Astrocyte (in vitro differentiated cells and primary cell): ENCODE measurements at places on chromosomes 3 and 15.

- DNase-seq, result no peak
These were observed 162.5 kb downstream of the AKAP13 start for GRCh38 chr15:85542895-85543331.

DNA sequence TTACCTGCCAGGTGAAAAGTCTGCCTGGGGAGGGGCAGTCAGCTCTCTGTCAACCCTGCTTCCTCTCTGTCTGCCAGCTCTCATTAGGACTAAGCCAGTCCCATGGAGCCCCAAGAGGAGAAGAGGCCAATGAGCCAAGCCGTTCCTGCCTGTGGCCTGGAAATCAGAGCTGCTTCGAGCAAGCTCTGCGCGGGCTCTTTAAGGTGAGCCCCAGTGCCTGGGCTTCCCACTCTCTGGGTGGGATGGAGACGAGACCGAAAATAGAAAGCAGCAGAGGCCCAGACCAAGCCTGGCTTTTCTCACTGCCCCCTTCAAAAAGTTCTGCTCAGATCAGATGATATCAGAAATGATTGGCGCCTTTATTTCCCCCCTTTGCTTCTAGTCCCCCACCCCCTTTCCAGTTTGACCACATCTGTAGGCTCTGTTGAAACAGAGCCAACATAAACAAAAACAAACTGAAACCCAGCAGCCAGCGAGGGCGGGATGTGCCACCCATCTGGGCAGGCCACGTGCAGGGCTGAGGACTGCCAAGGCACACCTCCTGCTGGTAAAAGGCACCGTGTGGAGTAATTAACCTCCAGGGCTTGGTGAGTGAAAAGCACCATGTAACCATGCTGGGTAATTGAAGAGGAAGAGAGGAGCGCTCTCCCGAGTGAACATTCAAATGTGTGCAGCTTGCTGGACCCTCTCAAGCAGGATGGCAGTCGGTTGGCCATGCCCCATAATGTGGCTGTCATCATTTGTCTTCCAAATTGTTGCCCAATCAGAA is 471.0 kb upstream of the PROK2 start:
- DNase-seq, result no peak

GRCh38 chr3:67685499-67685898 is 31.1 kb upstream of the SUCLG2 start:
- DNase-seq, result no peak

DNA sequence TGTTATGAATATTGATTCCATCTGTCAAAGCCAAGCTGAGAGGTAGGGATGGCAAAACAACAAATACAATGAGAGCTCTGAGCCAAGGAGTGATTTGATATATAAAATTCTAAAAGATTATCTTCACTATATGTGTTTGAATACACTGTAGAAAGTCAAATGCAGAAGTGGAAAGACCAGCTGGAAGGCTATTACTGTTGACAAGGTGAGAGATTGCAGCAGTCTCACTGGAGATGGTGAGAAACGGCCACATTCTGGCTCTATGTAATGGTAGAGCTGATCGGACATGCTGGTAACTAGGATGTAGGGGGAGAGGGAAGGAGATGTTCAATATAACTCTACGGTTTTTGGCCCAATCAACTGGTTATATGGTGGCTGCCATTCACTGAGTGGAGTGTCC is 434.2 kb upstream of the SUCLG2 start:
- no peak for DNase-seq

- DNase-seq, result no peak
These were observed 72.9 kb downstream of the ATP8B4 start for GRCh38 chr15:50046159-50046558.

DNA sequence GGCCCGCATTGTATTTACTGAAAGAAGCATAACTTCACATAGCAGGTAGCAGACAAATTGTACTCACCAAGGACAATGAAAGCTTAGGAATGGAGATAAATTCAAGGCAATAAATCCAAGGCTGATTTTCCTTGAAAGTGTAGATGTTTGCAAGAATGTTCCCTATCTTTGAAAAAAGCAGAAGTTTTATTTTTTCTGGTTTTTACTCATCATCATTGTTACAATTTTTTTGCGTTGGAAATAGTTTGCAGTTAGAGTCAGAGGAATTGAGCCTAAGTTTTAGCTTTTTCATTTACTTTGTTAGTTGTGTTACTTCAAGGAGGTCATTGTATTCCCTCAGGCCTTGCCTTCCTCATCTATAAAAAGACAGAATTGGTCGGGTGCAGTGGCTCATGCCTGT is 213.9 kb upstream of the TBL1XR1 start:
- DNase-seq, result no peak

GRCh38 chr3:123201223-123201556 is 553 bp upstream of the SEC22A start:
- DNase-seq, result no peak

- no peak for DNase-seq
These were observed 637.8 kb downstream of the MAGI1 start for GRCh38 chr3:65400899-65401298.

DNA sequence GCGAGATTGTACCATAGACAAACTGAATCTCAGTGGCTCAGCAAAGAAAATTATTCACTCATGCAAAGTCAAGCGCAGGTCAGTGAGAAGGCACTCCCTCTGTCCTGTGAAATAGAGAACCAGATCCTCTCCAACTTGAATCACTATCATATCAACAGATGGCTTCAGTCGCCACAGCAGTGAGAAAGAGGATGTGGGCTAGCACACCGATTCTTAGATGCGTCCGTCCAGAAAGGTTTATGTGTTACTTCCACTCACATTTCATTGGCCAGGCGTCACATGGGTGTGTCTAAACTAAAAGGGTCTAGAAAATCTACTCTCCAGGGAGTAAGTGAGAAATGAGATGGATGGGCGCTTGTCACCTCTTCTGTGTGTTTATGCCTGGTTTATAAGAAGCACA is 141.6 kb upstream of the KBTBD8 start:
- no peak for DNase-seq

DNA sequence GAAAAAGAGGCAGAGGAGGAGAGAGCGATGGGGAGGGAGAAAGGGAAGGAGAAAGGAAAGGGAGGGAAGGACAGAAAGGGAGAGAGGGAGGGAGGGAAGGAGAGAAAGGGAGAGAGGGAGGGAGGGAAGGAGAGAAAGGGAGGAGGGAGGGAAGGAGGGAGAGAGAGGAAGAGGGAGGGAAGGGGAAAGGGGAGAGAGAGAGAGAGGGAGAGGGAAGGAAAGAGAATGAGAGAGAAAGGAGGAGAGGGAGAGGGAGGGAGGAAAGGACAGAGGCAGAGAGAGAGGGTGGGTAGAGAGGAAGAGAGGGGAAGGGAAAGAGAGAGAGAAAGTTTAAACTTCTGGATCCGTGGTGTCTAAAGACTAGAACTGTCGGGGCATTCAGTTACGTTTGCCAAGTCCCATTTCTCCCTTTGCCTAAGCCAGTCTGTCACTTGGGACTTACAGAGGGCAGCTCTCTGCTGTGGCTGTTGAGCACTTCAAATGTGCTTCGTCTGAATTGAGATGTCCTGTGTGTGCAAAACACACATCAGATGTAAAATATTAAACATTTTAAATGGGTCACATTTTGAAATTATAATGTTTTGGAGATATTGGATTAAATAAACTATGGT is 62.6 kb downstream of the PLXNA1 start:
- no peak for DNase-seq

DNA sequence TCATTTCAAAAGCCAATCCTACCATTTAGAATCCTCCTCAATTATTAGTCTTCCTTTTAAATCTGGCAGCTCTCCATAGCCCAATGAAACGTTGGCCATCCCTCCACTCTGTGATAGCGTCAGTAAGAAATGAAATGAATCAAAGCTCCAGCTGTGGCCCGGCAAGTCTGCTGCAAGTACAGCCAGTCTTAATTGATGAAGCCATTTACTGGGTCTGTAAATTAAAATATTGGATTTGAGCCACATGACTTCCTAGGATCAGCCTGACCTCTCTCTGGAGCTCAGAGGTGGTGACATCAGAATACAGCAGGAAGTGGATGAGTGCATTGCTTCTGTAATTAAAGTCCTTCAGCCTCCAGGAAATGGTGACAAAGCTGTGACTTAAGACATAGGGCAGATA is 347.0 kb upstream of the LMCD1 start:
- DNase-seq, result no peak

DNA sequence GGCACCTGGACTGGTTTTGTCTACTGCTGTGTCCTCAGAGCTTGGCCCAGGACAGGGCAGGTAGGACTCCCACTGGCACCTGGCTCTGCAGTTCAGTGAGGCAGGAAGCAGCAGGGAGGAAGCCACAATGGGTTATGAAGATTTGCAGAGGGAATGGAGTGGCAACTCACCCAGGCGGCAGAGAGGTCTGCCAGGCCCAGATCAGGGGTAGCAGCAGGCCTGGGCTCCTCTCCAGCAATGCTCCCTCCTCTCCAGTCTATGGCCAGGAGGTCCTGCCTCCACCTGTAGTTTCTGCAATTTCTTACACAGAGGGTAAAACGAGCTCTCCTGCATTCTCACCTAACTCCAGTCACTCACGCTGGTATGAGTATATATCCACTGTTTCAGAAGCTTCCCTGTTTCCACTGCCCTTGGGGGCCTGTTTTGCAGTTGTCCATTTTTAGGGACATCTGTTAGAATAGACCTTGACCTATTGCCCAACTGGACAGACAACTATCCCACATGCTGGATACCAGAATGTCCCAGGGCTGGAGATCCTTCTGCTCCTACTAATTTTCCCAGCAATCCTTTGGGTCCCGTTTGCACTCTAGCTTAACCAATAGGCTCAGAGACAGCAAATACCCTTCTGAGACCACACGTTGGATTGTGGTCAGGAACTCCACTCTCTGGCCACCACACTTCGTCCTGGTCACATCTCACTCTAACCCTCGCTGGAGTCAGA is 35.2 kb downstream of the HMCES start:
- DNase-seq, result no peak

DNA sequence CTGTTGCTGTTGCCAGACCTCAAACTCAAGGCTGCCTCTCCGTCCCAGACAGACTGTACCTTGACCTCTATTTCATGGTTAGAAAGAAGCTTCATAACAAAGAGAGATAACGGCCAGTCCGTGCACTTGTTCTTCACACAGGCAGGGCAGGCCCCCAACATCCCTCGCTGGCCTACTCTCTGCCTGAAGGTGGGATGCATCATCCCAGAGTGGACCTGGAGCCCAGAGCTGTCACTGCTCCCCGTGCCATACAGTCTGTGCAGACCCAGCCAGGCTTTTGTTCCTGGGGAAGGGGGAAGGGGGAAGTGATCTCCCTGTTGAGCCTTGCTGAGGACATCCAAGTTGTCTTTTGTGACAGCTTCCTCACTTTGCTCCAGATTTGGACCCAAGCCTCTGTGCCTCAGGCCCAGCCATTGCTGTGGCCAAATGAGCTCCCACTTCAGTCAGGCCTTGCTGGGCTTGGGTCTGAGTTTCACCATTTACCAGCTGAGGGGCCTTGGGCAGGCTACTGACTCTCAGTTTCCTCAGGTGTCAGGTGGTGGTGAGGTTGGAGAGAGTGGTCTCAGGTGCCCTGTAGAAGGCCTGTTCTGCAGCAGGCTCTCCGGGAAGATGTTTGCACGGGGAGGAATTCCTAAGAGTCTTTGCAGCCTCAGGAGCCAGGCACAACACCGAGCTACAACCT is 141.6 kb downstream of the DNAJB8 start:
- no peak for DNase-seq

DNA sequence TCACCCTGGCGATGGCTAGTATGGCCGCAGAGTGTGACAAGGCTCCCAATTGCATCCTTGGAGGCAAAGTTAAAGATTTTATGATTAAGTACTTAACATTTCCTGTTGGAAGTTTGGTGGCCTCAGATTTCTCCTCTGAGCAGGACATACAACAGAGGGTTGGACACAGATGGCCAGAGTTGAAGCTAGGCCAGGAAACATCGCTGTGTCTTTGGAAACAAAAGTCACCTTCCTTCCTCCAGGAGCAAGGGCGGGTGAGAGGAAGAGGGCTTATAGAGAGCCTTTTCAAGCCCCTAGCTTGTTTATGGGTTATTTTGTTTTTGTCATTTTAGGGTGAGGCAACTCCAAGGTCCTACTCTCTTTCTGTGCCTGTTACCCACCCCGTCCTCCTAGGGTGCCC is 24.2 kb downstream of the SLC6A1 start:
- no peak for DNase-seq

- DNase-seq, result no peak
These were observed 35.5 kb upstream of the CGNL1 start for GRCh38 chr15:57340682-57341259.

- DNase-seq, result peak; percentile 65
These were observed 64.0 kb downstream of the P3H2 start for GRCh38 chr3:190056742-190057141.

DNA sequence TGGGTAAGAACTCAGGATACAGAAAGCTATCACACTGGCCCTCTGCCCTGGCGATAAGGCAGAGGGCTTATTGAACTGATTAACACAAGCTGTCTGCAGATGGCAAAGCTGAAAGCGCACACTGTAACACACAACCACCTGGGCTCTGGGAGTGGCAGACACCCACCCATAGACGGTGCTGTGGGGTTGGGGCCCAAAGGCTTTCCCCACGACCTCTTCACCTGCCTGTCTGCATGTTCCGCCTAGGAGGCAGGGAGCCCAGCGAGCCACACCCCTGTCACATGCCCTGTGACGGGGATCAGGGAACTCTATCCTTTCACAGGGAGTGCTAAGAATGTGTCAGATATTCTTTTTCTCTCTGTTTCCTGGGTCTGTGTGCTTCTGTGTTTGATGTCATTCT is 12.1 kb upstream of the TFG start:
- DNase-seq, result no peak

GRCh38 chr3:21750080-21750696 is 822 bp downstream of the ZNF385D start:
- peak; percentile 66 for DNase-seq

DNA sequence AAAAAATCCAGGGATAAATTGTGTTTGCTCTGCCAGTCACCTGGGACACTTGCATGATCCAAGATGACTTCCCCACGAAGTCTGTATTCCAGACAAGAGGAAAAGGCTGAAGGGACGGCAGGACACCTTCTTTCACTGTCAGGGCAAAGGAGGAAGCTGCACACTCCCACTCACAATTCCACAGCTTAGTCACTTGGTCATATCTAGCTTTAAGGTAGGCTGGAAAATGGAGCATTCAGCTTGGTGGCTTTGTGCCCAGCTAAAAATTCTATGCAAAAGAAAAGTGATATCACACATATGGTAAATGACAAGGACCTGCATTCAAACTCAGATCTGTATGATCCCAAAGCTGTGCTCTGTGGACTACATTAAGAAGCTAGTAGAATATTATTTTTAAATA is 109.2 kb upstream of the TPM1 start:
- no peak for DNase-seq

- DNase-seq, result no peak
These were observed 8.0 kb downstream of the NISCH start for GRCh38 chr3:52463416-52463815.
